Memory B cell (primary cell): ENCODE measurements at places on chromosomes 16 and 17.

- H3K27me3 ChIP-seq: no peaks in the 10 kb centered on the region
- H3K4me1 ChIP-seq: no peaks in the 10 kb centered on the region
- peak overlapping the region; percentile 11 for H3K27ac ChIP-seq
- no peak for DNase-seq
- H3K4me3 ChIP-seq: no peak overlapping the region
- H3K36me3 ChIP-seq: peaks cover 37% of the 10 kb centered on the region
Observed at GRCh38 chr16:58577141-58577540, 52.5 kb downstream of the CNOT1 start.

DNA sequence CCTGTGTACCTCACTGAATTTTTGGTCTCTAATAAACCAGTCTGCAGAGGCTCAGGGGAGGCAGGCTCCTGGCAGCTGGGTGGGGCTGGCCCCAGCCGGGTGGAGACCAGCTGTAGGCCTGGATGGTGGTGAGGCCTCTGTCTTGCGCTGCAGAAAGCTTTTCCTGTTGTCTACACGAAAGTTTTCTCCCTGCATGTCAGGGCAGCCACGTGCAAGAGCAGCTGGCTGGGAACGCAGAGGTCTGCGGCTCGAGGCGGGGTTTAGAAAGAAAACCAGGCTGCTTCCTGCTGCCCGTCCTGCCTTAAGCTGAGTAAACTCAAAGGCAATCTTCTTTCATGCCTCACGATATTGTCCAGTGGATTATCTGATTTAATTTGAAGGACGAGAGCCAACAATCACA, 2.4 kb downstream of the SERPINF1 start:
- no peaks in the 10 kb centered on the region for H3K36me3 ChIP-seq
- H3K27me3 ChIP-seq: no peaks in the 10 kb centered on the region
- H3K27ac ChIP-seq: peak overlapping the region; percentile 68
- H3K4me1 ChIP-seq: peaks cover 26% of the 10 kb centered on the region

DNA sequence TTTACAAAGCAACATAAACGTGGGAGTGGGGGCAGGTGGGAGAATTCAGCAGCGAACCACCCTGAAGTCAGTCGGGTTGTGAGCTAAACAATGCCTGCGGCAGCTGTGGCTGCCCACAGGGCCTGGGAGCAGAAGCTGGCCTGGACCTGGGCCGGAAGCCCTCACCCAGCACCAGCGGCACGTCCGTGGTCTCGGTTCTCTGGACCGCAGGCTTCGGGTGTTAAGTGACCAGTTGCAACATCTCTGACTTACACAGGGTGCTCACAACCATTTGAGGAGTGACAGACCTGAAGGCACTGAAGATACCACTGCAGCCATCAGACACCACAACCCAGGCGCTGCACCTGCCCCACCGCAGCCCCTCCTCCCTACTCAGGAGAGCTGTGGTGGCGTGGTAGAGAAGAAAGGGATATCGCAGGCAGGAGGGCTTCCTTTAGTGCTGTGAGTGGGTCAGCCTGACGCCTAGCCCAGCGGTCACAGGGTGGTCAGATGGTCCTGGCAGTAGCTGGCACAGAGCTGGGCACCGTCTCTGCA, 33.8 kb downstream of the CBFA2T3 start:
- H3K27me3 ChIP-seq: no peaks in the 10 kb centered on the region
- H3K36me3 ChIP-seq: peaks cover 3% of the 10 kb centered on the region
- peaks cover 27% of the 10 kb centered on the region for H3K4me1 ChIP-seq
- H3K27ac ChIP-seq: no peak overlapping the region
- peak; percentile 16 for DNase-seq

DNA sequence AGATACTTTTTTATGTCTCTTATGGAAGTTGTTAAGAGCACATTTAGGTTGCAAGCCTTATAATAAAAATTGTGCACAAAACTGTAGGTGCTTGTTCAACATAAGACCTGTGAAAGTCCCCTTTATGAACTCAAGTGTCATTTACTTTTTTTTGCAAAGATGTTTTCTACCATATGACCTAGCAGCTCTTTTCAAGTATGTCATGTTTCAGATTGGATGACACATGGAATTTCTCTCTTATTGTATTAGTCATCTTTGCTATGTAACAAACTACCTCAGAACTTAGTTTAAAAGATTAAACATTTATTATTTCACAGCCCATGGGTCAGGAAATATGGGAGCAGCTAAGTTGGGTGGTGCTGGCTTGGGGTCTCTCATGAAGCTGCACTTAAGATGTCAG, 57.9 kb downstream of the PHKB start:
- H3K4me3 ChIP-seq: no peak overlapping the region
- no peak overlapping the region for H3K27ac ChIP-seq
- H3K27me3 ChIP-seq: no peaks in the 10 kb centered on the region
- no peak for DNase-seq

DNA sequence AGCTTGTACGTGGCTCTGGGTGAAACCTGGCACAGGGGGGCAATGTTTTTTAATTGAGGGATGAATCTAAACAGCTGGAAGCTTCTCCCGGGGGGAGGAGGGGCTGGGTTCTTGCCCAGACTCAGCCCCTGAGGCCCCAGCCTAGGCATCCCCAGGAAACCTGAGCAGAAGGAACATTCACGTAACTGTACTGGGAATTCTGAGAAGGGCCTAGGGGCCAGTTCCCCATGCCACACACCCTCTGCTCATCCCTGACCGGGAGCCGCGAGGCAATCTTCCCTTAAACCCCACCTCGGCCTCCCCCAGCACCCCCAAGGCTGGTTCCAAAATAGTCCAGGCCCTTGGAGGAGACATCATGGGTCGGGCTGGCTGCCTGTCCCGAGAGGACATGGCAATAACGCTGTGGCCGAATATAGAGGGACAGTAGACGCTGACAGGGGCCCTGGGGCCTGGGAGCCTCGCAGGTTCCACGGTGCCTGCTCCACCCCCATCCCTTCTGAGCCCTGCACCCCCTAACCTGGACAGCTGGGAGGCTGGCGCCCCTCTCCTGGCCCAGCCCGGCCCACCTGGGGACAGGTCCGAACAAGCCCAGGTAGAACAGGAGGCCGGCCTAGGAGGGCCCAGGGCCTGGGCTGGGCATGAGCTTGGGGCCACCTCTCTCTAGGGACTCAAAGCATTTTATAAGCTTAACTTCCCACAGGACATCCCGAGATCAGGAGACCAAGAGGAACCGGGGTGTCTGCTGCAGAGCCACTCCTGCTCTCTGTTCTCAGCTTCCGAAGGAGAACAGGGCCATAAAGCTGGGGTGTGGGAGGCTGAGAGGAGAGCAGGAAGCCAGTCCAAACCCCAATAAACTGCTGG, 83.2 kb upstream of the TOB1 start:
- no peak overlapping the region for H3K27ac ChIP-seq
- no peak overlapping the region for H3K4me3 ChIP-seq
- no peak for DNase-seq
- H3K27me3 ChIP-seq: peaks cover 1% of the 10 kb centered on the region

- H3K36me3 ChIP-seq: no peaks in the 10 kb centered on the region
- peaks cover 2% of the 10 kb centered on the region for H3K4me1 ChIP-seq
- H3K27me3 ChIP-seq: no peaks in the 10 kb centered on the region
- no peak for DNase-seq
- H3K27ac ChIP-seq: no peak overlapping the region
Observed at GRCh38 chr17:17556671-17557070, 34.8 kb downstream of the PEMT start.

GRCh38 chr17:54085020-54085419, 262.3 kb downstream of the KIF2B start:
- H3K4me1 ChIP-seq: no peaks in the 10 kb centered on the region
- H3K27ac ChIP-seq: no peak overlapping the region
- H3K36me3 ChIP-seq: no peaks in the 10 kb centered on the region
- no peak for DNase-seq
